ENCODE measurements at places on chromosomes 11 and 22.

- no peak for DNase-seq
These were observed 83.4 kb upstream of the SHISAL1 start for GRCh38 chr22:44396021-44396726.

DNA sequence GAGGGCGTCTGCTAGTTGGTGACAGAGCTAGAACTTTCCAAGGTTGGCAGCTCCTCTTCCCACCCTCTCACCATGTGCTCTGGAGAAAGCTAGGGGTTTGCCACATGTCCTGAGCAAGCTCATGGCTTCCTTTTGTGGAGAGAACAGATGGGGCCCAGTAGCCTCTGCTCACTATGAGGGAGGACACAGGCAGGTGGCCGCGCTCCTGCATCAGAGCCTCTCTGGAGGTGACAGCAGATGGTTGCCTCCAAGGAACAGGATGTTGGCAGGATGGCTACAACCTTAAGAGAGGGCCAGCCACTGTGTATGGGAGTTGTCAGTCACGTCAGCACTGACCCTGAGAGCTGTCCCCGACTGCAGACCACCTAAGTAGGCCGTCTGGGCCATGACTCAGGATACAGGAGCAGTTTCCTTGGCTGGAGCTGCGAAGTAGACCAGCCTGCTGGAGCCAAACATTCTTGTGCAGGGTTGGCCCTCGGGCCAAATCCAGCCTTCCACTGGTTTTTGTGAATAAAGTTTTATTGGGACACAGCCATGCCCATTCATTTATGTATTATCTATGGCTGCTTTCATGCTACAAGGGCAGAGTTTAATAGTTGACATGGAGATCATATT is 28.0 kb downstream of the SGSM1 start:
- no peak for DNase-seq

GRCh38 chr11:10441652-10442503 is 13.2 kb upstream of the AMPD3 start:
- no peak for DNase-seq

DNA sequence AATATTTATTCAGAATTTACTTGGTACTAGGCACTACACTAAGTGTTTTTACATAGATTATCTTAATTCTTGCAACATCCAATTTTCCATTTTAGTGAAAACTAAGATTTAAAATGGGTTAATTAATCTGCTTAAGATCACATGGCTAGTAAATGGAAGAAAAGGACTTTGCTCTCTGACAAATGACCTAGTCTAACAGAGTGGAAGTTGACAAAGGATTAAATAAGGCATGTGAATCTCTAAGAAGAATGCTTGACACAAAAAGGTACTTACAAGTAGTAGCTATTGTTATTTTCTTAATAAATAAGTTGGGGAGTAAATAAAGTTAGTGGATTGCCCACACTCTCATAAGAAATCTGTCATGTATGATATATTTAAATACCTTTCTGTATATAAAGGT is 584.8 kb downstream of the DLG2 start:
- no peak for DNase-seq

DNA sequence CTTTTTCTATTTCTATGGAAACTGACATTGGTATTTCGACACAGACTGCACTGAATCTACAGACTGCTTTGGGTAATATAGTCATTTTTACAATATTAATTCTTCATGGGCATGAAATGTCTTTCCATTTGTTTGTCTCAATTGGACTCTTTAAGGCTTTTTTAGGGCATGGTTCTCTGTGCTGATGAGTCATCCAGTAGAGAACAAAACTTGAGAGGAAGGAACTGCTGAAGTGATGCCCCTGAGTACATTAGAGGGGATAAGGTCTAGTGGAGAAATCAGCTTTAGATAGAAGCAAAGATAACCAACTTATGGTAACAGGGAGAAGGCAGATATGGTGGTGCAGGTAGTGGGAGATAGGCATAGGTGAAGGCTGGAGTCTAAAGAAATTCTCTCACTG is 25.1 kb downstream of the TSG101 start:
- no peak for DNase-seq

GRCh38 chr22:19463008-19463407 is 15.5 kb upstream of the C22orf39 start:
- DNase-seq: no peak

DNA sequence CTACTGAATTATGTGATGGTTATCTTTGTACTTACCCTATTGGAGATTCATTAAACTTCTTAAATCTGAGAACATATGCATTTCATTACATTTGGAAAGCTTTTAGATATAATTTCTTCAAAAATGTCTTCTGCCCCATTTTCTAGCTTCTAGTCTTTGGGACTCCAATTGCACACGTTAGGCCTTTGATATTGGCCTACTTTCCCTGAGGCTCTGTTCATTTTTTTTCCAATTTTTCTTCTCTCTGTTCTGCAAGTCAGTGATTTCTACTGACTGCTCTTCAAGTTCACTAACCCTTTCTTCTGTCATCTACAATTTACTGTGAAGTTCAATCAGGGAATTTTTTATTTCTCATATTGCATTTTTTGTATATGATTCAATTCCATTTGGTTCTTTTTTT is 43.0 kb downstream of the FZD4 start:
- no peak for DNase-seq

GRCh38 chr11:91489989-91490388 is 734.6 kb upstream of the FAT3 start:
- DNase-seq: no peak

DNA sequence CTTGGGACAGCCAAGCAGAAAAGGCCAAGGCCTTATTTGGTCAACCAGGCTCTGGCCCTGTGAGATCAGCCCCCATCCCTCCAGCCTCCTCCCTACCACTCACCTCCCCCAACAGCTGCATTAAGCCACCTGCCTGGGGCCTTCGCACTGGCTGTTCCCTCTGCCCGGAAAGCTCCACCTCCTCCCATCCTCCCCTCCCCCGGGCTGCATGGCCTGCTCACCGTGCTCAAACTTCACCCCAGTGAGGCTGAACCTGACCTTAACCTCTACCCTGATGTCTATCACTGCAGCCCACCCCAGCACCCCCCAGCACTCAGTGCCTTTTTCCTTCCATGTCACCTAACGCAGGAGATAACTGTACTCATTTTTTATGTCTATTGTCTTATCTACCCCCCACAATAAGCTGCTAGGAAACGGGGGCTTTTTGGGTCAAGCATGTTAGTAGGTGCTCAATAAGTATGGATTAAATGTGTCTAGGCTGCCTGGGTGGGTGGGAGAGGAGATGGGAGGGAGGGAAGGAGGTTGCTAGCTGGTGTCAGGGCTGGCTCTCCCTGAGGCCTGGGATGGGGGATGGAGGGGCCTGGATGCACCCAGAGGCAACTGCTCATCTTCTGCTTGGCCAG is 912 bp downstream of the PTPRCAP start:
- no peak for DNase-seq

DNA sequence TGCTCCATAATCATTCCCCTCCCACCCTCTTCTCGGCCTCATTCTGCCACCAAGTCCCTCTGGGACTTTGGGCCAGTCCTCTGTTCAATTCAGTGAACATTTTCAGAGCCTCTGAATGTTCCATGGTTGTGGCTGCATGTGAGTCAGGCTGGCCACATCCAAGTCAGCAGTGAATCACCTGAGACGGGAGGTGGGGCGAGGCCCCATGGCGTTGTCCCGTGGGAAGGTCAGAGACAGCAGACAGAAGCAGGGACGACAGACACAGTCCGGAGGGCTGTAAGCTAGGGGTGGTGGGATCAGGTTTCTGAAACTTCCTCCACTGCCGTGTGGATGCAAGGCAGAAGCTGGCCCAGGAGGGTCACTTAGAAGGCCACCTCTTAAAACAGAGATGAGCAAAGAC is 324.8 kb downstream of the MN1 start:
- DNase-seq: no peak

GRCh38 chr22:38831166-38831945 is 12.5 kb downstream of the NPTXR start:
- no peak for DNase-seq

GRCh38 chr11:60777106-60777505 is 8.0 kb upstream of the MS4A10 start:
- DNase-seq: no peak

DNA sequence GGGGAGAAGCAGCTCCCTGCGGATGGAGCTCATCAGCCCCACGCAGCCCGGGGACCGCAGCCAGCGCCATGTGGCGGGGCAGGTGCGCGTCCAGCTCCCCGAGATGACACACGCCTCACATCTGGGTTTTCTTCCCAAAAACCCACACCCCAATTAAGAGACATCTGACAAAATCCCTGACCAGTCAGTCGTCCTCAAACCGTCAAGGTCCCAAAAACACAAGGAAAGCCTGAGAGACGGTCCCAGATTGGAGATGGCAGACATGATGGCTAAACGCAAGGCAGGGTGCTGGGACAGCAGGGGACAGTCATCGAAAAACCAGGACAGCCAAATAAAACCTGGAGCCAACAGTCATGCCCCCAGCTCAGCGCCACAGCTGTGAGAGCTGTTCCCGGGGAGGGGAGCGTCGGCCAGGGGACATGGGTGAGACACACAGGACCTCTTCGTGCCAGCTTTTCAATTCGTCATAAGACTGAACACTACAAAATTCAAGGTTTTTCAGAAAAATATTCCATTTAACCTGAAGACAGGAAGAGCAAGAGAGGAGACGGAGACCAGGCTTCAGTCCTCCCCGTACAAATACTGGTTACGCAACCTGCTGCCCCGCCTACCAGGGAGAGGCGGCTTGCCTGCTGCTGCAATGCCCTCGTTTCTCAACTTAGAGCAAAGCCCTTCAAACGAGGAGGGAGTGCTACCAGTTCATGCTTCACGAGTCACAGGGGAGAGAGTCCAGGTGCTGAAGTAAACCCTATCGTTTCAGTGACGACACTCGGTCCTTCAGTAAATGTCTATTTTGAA is 10.5 kb downstream of the TOLLIP start:
- DNase-seq: no peak

DNA sequence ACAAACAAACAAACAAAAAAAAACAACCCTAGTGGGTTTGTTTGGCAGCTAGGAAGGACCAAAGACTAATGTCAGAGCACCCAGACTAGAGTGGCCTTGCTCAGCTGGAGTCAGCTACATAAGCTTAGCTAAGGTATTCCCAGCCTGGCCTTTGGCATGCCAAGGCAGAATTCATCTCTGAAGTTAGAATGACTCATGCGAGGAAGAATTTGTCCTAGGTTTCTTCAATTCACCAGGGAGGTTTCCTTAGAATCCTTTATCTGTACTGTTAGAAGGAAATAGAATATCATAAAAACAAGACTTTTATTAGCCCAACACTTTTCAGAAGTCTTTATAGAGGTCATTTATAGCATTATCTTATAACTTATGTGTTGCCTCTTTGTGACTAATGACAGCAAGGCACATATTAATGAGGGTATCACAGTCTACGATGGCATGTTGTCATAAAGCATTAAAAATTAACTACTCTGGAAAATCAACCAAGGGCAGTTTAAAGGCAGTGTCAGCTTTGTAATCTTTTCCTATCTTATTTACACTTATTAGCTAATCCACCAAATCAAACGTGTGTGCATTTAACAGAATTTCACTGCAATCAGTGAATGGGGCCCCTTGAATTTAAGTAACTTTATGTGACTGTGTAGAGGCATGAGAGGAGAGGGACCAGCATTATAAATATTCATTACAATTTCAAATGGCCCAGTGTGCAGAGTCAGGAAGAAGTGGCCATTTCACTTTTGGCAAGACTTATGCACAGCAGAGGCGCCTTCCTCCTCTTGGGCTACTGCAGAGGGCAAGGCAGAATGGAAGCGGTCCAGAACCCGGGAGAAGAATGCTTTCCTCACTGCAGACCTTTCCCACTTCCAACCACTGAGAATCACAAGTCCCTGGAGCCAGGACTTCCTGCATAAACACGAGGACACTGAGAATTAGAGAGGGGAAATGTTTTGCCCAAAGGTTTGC is 36.3 kb downstream of the SLC5A1 start:
- DNase-seq: no peak

DNA sequence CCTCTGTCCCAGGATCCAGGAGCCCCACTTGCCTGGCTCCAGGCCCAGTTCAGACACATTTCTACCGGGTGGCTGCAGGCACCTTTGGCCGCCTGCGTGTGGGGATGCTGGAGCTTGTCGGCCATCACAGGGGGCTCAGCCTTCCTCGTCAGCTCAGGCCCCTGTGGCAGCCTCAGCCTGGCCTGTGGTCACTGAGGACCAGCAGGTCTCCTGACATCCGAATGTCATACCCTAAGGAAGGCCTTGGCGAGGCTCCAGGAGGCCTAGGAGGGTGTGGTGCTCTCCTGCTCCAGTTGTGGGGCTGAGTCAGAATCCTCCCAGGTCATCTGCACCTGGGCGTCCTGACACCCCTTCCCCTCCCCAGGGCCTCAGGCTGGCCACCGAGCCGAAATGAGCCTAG is 14.9 kb upstream of the SOX10 start:
- DNase-seq: no peak

DNA sequence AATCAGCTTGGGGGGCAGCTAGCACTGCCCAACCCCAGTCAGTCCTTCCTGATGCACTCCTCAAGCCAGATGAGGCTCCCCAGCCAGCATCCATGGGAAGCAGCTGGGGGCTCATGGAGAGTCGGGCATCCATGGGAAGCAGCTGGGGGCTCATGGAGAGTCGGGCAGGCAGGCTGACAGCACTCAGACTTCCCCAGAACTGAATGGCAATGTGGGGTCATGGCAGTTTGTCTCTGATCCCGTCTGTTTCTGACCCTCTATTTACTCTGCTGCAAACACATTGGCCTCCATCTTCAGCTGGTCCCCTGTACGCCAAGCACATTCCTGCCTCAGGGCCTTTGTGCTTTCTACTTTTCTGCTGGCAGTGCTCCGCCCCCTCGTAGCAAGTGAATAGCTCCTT is 314.8 kb downstream of the NTM start:
- DNase-seq: no peak

GRCh38 chr11:113308601-113309000 is 5.8 kb upstream of the TTC12 start:
- no peak for DNase-seq

- no peak for DNase-seq
These were observed 86.6 kb downstream of the DGCR2 start for GRCh38 chr22:19035474-19036228.

GRCh38 chr11:6531267-6531752 is 34.2 kb downstream of the DNHD1 start:
- no peak for DNase-seq

DNA sequence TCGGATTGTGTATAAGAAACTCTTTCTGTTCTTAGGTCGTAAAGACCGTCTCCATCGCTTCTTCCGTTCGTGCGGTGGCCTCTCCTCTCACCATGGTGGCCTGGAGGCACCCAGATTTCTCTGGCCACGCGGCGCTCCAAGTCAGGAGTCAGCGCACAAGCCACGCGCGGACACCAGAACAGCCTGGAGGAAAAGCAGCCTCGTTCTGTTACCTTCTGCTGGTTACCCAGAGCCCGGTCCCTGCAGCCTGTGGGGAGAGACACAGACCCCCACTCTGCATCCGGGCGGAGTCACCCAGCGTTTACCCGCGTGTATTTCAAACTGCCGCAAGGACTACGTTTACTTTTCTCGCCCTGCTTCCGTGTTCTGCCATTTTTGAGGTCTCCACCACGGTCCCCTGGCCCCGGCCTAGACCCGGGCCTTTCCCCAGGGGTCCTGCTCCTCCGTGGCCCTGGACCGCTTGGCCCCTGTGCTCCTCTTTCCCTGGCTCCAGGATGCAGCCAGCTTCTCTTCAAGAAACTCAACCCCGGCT is 776.1 kb downstream of the BRD1 start:
- DNase-seq: no peak

GRCh38 chr11:62726156-62726914 is 922 bp downstream of the HNRNPUL2 start:
- no peak for DNase-seq

All from stimulated activated CD8-positive, alpha-beta memory T cell treated with anti-CD3 and anti-CD28 coated beads, Interleukin-4, amount 100 ng/mL, for 4 hours (primary cell).